Prostate gland (tissue), 2 donors: ENCODE measurements at places on chromosomes 1 and 21.

DNA sequence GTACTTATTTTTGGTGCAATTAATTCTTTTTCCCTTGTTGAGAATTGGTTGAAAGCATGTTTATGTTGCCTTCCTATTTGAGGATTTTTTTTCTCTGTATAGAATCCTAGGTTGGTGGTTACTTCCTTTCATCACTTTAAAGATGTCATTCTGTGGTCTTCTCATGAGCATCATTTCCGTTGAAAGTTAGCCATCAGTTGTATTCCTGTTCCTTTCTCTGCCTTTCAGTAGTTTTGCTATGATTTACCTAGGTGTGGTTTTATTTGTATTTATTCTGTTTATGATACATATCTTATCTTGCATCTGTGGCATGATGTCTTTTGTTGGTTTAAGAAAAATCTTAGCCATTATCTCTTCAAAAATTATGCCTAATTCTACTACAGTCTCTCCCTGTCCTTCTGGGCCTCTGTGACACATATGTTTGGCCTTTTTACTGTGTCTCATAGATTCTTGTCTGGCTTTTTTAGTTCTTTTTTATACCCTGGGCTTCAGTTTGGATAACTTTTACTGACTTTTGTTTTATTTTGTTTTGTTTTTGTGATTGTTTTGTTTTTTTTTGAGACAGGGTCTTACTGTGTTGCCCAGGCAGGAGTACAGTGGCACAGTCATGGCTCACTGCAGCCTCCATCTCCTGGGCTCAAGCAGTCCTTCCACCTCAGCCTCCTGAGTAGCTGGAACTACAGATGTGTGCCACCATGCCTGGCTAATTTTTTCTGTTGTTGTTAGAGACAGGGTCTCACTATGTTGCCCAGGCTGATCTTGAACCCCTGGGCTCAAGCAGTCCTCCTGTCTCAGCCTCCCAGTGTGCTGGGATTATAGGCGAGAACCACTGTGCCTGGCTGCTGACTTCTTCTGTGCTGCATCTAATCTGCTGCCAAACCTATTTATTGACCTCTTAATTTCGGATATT is 24.1 kb downstream of the PTGFRN start:
- DNase-seq, result no peak

GRCh38 chr1:186763107-186763506 is 65.6 kb upstream of the PLA2G4A start:
- DNase-seq, result no peak

- no peak for DNase-seq
Observed at GRCh38 chr1:21608798-21609197, 60.4 kb downstream of the RAP1GAP start.

DNA sequence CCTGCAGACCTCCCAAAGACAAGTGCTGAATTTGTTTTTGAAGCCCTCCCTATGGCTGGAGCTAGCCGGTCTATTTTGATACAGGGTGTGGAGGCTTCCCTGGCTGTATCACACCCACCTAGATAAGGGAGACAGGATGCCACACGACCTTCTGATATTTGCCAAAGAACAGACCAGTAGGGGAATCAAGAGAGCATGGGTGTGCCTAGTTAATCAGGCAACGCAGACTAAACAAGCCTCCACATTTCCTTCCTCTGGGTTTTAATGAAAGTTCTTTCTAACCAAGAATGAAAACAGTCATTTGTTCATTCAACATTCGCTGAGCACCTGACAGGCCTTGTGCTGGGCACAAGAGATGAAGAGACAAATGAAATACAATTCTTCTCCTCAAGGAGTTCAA is 446.8 kb downstream of the PLPP3 start:
- no peak for DNase-seq

DNA sequence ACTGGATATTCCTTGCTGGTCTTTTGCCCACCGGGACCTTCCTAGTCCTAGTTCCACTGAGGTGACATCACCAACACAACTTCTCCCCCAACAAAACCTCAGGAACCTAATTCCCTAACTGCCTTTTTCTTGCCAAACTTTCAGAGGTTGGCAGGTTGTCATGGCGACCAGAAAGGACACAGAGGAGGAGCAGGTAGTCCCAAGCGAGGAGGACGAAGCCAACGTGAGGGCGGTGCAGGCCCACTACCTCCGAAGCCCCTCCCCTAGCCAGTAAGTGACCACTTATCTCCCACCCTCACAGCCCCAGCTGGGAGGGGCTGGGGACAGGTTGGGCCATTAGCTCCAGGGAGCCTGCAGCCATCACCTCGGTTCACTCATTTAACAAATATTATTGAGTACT is 815 bp downstream of the STYXL2 start:
- DNase-seq, result no peak

DNA sequence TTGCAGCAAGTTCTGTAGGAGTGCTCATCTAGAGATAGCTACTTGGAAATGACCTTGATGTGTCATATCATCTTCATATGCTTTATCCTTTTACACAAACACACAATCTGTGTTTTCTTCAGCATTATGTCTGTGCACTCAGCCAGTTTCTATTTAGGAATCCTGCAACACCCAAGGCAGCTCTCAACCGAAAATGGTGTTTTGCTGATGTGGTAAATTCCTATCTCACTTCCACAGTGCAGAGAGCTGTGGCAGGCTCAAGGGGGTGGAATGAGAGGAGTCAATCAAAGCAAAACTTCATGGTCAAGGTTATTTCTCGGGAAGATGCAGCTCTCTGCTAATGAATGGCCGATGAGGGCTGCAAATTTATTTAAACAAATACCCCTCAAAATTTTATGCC is 59.3 kb downstream of the IGSF5 start:
- DNase-seq, result no peak

- DNase-seq, result no peak
Observed at GRCh38 chr1:154353966-154354365, 28.6 kb downstream of the ATP8B2 start.

DNA sequence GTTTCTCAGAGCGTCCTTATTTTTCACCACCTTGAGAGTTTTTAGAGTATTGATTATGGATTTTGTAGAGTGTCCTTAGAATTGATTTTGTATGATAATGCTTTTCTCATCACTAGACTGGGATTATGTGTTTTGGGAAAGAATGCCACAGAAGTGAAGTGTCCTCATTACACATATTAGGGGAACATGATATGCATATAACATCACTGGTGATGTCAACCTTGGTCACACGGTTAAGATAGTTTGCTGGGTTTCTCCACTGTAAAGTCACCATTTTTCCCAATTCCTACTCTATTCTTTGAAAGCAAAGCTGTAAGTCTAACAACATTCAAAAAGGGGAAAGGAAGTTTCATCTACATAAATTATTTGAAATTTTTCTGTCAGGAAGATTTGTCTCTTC is 39.6 kb upstream of the PALMD start:
- DNase-seq, result no peak

GRCh38 chr21:25637851-25638659 is 1.0 kb upstream of the JAM2 start:
- no peak for DNase-seq
